Activated T-helper 1 cell treated with anti-CD3 and anti-CD28 coated beads, Interleukin-2, amount 50 U/mL, for 16 hours (primary cell): ENCODE measurements at places on chromosomes 5 and 9.
A peak's percentile ranks its signal among the peaks of the same experiment; 100 is the strongest.

- no peak for DNase-seq
Observed at GRCh38 chr9:114503522-114504340, 1.5 kb downstream of the WHRN start.

GRCh38 chr9:90953805-90954204, 152.2 kb downstream of the SYK start:
- no peak for DNase-seq

- no peak for DNase-seq
Observed at GRCh38 chr5:139655727-139656271, 7.7 kb downstream of the CXXC5 start.

GRCh38 chr9:121299467-121300282, 31.7 kb downstream of the GSN start:
- DNase-seq: no peak

DNA sequence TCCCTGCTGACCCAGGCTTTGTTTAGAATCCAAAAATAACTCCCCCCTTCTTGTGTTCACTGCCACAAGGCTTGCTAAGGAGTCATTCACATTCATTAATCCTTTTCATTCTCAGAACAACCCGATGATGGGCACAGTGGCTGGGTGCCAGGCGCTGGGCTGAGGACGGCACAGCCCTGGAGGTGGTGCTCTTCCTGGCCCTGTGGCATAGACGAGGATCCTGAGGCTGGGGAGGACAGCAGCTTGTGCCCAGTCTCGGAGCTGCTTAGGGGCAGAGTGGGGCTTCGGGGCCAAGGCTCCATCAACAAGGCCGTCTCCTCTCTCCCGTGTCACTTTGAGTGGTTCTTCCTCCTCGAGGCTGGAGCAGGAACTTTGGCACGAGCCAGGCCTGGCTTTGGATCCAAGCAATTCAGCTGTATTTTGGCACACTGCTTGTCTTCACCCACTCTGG, 166.7 kb downstream of the TTLL11 start:
- DNase-seq: no peak

- DNase-seq: no peak
Observed at GRCh38 chr5:128035689-128036088, 47.9 kb upstream of the SLC12A2 start.

- DNase-seq: no peak
Observed at GRCh38 chr5:90793183-90793582, 234.6 kb downstream of the ADGRV1 start.

- no peak for DNase-seq
Observed at GRCh38 chr5:127838661-127839060, 135.5 kb downstream of the CCDC192 start.

DNA sequence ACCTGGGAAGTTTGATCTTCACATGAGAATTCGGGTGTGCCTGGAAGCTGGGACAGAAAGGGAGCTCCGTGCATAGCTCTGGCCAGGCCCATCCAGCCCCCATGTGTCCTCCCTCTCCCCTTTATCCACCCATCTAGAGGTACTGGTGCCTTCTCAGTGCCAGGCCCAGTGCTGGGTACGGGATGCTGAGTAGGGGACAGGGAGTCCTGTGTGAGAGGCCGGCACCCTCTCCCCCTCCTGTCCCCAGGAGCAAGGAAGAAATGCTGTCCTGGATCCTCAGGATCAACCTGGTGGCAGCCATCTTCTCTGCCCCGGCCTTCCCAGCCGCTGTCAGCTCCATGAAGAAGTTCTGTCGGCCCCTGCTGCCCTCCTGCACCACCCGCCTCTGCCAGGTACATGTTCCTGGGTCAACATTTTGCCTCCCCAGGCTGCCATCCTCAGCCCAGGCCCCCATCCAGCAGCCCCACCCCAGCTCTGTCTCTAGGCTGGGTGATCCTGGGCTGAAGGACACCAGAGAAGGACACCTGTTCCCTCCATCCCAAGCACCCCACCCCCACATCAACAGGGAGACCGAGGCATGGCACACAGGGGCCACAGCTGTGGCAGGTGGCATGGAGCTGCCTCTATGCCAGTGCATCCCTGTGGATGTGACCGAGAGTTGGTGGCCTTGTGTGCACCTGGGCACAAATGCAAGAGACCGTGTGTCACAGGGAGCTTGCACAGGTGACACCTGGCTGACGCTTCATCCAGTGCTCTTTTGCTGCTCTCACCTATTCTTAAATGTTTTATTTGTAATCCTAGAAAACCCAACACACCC, 43.0 kb downstream of the PSD2 start:
- no peak for DNase-seq

- DNase-seq: no peak
Observed at GRCh38 chr9:126117631-126118030, 209.0 kb upstream of the MVB12B start.

GRCh38 chr5:143094087-143094521, 309.4 kb downstream of the NR3C1 start:
- DNase-seq: no peak

DNA sequence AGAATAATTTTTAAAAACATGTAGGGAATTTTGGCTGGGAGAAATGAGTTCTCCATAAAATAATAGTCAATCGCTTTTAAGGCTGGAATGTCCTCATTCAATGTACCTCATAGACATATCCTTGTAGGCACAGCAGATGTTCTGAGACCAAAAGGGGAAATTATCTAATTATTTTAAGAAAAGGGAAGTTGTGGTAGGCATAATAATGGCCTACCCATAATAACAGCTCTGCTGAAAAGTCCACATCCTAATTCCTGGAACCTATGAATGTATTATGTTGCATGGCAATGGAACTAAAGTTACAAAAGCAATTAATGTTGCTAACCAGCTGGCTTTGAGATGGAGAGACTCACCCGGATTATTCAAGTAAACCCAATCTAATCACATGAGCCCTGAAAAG, 216.1 kb downstream of the TRIM36 start:
- no peak for DNase-seq

DNA sequence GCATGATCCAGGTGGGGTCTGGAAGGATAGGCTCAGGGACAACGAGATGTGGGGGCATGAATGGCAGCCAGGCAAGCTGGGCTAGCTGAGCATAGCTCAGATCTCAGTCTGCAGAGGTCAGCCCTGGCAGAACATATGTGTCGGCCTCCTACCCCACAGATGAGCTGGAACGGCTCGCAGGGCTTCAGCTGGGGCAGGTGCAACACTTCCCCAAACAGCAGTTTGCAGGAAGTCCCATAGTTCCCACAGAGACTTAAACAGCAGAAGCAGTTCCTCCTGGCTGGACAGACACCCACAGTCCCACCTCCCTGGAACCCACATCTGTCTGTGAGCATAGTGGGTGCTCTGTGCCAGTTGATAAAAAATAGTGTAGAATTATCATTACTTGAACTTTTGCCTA, 404.6 kb downstream of the GADD45G start:
- no peak for DNase-seq

DNA sequence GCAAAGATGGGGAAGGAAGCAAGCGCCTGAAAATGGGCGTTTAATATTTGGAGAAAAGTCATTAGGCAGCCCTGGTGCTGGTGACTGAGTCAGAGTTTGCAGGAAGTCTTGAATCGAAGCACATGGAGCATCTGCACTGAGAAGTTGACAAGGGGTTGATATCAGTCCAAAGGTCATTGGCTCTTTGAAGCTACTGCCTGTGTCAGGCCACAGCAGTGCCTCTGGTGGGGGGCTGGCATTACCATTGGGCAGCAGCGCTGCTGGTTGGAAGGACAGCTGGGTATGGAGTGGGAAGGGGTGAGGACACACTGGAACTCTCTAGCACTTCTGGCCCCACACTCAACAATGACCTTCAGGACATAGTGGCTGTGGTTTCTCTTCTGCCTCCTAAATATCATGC, 150.4 kb upstream of the ERCC6L2 start:
- no peak for DNase-seq

DNA sequence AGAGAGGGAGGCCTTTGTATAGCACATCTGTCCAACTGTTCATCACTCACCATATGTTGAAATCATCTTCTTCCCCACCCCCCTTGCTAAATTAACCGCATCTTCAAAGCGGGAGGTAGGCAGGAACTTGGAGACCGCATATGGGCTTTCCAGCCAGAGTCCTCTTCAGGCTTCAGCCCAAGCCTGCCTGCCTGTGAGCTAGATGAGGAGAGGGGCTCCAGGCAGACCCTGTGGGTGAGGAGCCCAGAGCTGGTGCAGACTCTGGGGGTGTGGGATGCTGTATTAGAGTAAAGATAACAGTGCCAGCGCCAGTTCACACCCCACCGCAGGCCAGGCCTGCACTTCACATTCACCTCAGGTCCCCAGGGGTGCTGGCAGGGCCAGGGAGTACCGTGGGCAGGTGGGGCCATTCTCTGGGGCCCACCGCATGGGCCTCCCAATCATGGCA, 16.2 kb downstream of the PRRC2B start:
- DNase-seq: no peak

- DNase-seq: no peak
Observed at GRCh38 chr9:3330792-3331420, 194.9 kb downstream of the RFX3 start.

DNA sequence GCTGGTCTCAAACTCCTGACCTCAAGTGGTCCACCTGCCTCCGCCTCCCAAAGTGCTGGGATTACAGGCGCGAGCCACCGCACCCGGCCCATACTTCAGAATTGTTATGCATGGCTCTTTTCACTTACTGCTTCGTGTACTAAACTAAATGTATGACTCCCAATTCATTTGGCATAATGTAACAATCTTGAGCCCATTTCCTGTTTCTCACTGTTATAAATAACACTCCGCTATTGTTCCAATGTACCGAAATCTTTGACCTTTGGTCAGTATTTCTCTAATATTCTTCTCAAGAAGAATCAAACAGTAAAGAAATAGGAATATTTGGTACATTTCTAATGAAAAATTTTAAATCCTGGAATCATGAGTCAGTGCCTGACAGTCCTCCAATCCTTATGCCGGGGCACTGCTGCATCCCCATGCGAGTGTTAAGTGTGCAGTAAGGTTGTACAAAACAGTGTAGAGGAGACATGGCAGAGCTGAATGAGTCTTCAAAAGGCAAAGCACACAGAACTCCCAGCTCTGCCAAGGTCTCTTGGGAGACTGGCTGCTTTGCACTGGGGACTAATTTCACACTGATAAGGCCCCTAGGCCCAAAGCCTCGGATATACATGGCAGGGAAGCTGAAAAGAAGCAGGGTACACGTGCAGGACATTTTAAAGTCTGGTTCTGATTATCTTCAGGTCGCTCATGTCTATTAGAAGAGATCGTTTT, 58.4 kb downstream of the HABP4 start:
- no peak for DNase-seq

DNA sequence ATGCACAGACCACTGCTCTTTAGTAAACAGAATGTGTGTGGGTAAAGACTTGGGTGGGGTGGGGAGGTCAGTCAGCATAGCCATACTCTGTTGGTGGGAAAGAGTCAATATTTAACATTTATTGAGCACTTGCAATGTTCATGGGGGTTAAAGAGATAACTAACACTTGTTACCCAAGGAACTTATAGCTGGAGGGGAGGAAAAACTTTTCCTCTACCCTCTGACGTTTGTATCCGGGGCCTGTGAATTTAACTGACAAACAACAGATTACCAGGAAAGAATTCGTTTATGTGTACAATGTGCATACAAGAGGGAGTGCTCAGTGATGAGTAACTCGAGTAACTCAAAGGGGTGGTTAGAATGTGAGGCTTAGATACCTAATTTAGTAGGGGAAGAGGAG, 6.8 kb upstream of the CLINT1 start:
- DNase-seq: no peak

- no peak for DNase-seq
Observed at GRCh38 chr9:22111954-22112247, 102.8 kb upstream of the CDKN2B start.

GRCh38 chr5:62720031-62720441, 141.4 kb downstream of the LRRC70 start:
- DNase-seq: no peak

DNA sequence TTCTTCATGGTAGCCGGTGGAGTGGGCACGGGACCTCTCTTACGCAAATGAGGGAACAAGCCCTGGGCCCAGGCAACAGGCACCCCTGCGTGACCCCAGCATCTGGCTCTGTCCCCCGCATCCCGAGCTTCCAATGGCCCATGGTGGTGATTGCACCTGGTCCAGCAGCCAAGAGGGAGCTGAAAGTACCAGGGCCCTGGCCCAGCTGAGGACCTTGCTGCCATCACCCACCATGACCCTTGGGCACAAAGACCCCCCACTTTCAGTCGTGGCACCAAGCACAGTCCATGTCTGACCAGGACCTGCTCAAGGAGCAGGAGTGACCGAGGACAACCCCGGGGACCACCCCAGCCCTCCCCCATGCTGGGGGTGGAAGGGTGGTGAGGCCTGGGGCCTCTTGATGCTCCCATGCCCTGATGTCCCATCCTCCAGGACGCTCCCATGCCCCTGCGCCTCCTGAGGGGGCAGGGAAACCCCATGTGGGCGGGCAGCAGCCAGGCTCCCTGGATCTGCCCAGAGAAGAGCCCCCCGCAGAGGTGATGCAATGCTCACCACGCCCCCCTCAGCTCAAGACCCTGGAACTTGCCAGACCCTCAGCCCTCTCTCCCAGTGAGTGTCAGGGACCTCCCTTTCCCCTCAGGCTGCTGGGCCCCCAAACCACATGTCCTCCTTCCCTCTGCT, 123.9 kb downstream of the ADAMTS2 start:
- DNase-seq: no peak

DNA sequence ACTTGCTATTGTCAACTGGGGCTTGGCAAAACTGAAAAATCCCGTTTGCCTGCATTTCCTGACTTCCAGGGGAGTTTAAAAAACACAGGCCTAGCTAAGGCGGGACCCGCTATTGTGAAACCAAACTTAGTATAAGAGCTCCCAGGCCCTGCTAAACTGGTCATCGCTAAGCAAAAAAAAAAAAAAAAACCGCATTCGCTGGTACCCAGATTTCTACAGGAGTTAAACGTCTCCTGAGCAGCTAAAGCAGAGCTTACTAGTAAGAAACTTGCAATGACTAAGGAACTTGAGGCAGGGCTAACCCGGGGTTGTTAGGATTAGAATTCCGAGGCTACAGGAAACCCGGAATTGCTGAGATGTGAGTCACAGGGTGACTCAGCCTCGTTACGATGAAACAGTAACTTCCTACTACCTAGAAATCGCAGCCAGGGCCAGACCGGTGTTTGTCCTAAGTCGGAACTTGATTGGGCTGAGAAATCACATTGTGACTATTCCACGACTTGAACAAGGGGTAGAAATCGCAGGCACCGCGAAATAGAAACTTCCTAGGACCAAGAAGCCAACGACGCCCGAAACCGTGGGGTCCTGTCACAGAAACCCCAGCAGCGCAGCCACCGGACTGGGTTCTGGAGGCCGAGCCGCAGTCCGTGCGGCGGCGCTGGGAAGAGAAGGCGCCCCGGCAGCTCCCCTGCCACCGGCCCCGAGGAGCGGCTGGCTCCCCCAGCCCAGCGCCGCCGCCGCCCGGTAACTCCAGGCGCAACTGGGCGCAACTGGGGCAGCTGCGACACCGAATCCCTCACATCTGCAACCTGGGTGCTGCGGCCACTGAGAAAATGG, 89.4 kb downstream of the ANXA2R start:
- DNase-seq: peak; percentile 49
